Glomerular endothelial cell (primary cell): ENCODE measurements at places on chromosomes 6 and 20. TPM values are rescaled to one million over a fixed set of nuclear protein-coding genes. Genes with fewer than 3 reads are reported as not detected.

- no peak for DNase-seq
These were observed 72.7 kb downstream of the LY86 start for GRCh38 chr6:6661191-6661590.

DNA sequence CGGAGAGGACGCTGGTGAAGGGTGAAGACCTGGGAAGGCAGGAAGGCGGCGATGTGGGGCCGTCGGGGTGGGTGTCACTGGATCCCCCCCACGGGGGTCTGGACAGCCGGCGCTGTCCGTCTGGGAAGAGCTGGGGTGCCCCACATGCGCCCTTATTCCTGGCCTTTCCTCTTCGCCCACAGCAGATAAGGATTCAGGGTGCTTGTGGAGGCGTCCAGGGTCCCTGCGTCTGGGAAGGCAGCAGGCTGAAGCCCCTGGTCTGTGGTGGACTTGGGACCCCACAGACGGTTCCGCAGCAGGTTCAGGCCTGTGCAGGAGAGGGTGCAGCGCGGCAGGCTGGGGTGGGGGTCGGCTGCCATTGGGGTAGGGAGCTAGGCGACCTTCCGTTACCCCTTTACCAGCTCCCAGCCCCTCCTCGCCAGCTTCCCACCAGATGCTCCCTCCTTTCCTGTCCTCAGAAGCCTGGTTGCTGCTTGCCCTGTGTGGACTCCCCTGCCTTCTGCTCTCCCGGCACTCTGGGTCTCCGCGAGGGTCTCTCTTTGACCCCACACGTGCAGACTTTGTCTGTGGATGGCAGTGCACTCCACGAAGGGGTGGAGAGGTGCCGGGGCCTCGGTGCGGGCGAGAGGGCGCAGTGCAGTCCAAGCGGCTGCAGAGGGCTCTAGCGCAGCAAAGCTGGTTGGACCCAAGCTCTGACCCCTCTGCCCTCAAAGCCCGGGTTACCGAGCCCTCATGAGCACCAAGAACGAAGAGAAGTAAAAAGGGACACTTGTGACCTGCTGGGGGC, 2.1 kb upstream of the GATA5 start:
- no peak for DNase-seq

DNA sequence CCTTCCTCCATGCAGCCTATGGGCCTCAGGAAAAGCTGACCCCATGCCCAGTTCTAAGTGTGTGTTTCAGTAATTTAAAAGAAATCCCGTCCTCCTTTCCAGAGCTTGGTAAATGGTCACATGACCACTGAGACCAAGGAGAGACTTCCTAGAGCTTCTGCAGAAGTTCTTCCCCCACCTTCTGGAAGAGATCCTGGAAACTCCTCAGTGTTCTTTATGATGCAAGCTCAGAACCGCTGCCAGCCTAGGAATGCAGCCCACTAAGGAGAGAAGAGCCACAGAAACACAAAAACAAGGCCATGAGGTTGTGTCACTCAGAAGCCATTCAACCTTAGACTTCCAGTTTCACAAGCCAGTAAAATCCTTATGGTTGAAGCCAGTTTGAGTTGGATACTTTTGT, 348.4 kb downstream of the TPBG start:
- no peak for DNase-seq

GRCh38 chr6:148304976-148305375, 37.7 kb upstream of the SASH1 start:
- peak; percentile 98 for DNase-seq

DNA sequence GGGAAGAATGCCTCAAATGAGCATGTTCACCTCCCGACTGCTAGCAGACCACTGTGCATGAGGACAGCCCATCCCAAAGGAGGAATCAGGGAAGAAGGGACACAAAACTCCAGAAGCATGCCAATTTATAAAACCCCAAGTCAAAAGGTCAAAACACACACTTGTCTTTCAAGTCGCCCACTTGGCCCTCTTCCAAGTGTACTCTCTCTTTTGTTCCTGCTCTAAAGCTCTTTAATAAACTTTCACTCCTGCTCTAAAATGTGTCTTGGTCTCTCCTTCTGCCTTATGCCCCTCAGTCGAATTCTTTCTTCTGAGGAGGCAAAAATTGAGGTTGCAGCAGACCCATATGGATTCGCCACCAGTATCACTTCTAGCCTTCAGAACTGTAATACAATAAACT, 33.9 kb upstream of the TPBG start:
- no peak for DNase-seq

GRCh38 chr6:138654715-138655634, 118.6 kb upstream of the CCDC28A start:
- peak; percentile 31 for DNase-seq

DNA sequence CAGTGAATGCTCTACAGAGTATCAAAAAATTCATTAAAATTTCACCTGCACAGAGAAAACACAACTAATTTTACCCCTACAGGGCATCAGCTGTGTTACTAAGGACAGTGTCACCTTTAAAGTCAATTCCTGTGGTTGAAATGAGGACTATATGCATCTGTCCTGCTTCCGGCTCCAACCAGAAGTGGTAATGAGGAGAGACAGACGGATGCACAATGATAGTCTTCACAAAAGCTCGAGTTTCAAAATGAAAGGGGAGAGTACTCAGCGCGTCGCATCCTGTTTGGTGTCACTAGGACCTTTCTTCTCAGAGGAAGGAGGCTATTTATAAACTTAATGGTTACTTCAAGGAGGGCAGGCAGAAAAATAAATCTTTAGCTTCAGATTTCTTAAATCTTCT, 86.5 kb downstream of the LYRM4 start:
- no peak for DNase-seq

DNA sequence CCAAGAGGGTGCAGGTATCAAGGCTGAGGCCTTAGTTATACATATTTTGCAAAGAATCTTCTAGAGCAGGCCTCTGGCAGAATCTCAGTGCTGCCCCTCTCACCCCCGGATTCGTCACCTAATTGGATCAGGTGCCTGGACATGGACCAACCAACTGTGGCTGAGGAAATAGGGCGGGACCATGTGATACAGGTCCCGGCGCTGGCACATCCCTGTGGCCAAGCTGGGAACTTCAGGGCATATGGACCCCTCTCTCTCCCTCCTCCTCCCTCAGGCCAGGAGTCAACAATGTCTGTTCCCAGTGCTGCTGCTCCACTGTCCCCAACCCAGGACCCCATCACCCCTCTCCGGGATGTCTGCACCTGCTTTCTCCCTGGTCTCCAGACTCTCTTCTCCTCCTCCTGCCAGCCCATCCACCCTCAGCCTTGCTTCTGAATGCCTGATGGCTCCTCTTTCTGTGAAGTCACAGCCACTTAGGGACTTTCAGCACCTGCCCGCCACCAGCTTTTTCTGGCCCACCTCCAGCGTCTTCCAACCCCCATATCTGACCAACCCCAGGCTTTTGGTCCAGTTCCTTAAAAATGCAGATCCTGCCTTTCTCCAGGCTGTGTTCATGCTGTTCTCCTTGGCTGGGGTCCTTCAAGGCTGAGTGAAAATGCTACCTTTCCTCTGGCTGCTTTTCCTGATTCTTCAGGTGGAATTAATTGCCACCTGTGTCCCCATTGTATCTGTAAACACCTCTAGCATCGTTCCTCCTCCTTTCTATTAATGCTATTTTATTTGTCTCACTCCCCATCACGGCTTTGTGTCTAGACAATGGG, 19.0 kb upstream of the MLN start:
- DNase-seq = no peak

- no peak for DNase-seq
These were observed 1.0 kb downstream of the GMEB2 start for GRCh38 chr20:63625771-63626423.

- DNase-seq = no peak
These were observed 136.9 kb upstream of the AGPAT4 start for GRCh38 chr6:161410736-161411135.

DNA sequence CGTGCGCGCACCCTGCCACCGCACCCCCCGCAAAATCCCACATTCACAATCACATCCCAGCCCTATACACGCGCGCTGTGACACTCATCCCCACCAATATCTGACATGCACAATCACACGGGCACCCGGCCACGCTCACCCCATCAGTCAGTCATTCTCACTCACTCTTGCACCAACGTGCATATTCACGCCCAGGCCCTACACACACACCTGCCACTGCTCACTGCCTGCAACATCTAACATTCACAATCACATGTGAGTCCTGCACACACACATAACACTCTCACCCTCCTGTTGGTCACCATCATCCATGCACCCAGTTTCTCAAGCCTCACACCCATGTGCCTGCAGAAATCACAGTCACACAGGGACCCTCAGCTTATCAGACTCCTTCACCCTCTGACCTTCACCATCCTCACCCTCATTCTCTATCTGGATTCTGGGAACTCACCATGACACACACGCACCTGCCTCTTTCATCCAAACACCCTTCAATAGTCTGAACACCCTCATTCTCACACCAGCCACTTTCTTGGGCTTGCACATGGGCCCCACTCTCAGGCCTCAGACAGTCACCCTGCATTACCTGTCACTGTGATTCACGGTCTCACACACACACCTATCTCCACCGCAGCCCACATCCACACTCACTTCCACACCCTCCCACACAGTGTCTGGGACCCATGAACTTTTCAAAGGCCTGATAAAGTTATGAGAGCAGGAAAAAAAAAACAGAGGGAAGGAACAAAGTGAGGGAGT, 748 bp upstream of the ATP9A start:
- no peak for DNase-seq

GRCh38 chr6:41579088-41579610, 33.0 kb downstream of the FOXP4 start:
- DNase-seq = no peak

DNA sequence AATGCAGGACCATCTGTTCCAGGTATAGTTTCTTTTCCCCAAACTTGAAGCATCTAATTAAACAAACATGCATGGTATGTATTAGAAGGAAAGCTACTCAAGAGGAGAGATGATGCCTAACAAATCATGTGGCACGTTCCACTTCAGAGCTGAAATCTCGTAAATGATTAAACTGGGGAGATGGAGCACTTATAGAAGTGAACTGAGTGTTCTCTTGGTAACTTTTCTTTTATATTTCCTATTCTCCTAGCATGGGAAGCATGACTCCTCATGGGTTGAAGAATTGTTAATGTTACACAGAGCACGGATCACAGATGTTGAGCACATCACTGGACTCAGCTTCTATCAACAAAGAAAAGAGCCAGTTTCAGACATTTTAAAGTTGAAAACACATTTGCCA, 61.1 kb downstream of the CCN2 start:
- no peak for DNase-seq

- no peak for DNase-seq
These were observed 394 bp downstream of the MYB start for GRCh38 chr6:135181333-135182070.

GRCh38 chr20:25284131-25284601, 36.3 kb downstream of the PYGB start:
- DNase-seq = no peak

UBD gene
- total RNA-seq = 9.2 and 52.4 TPM in 2 replicates

PLA2G7 gene
- total RNA-seq = 0.10 TPM in 1 of 2 replicates, not detected in the other

CCN6 gene
- total RNA-seq = not detected in 2 replicates

MEP1A gene
- total RNA-seq = not detected in 2 replicates
